ENCODE measurements at places on chromosomes 1 and 21.

GRCh38 chr1:184028854-184029623 lies 8.5 kb downstream of the COLGALT2 start:
- no peak for DNase-seq

GRCh38 chr1:107964336-107965109 lies 457 bp downstream of the VAV3 start:
- peak; percentile 10 for DNase-seq

DNA sequence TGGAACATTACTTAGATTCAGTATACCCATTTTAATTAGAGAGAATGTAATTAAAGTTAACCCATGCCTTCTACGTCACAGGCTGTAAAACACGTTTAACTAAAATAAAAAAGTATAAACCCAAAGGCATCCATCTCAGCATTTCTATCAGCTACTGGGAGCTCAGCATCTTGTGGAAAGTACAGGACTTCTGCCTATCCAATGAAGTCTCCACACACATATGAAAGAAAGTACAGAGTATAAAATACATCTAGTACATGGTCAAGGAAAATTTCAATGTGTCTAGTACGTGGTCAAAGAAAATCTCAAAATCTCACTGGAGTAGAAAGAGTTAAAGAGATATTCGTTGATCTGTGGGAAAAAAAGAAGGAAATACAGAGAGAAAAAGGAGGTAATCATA lies 141.4 kb upstream of the ZNHIT6 start:
- DNase-seq: no peak

- no peak for DNase-seq
Observed at GRCh38 chr1:40620586-40621210, 44.8 kb downstream of the RIMS3 start.

All from stimulated activated CD4-positive, alpha-beta T cell treated with anti-CD3 and anti-CD28 coated beads, Interleukin-1b, Interleukin-23, amount 100 ng/mL, for 1 hour (primary cell).